Naive B cell (primary cell): ENCODE measurements at places on chromosomes 1 and 21.
A peak's percentile ranks its signal among the peaks of the same experiment; 100 is the strongest.

DNA sequence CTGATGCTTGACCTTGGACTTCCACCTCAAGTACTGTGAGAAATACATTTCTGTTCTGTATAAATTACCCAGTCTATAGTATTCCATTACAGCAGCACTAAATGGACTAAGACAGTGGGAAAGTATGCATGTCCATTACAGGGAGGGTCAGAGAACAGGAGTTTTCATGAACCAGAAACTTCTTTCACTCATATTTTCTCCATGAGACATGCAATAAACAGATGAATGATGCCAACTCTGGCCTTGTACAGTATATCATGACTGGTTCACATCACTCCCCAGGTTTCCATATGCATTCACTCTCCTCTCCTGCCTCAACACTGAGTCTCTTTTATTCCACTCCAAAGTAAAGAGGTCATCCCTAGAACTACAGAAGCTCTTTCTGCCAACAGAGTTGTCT lies 4.5 kb upstream of the IFI16 start:
- DNase-seq = no peak

DNA sequence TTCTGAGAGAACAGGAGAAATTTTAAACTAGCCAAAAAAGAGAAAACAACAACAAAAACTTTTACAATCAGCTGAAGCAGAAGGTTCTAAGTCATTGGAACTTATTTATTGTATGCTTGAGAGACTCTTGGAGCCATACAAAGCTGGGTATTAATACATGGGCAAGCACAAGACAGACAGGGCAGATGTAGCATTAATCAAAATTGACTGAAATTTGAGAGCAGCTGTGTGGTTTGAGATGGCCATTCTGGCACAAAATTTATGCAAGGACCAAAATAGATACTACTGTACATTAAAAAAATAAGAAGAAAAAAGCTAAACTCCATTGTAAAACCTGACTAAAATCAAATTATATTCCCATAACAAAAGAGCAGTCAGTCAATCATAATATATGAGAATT lies 892.5 kb downstream of the PLA2G4A start:
- DNase-seq = no peak

DNA sequence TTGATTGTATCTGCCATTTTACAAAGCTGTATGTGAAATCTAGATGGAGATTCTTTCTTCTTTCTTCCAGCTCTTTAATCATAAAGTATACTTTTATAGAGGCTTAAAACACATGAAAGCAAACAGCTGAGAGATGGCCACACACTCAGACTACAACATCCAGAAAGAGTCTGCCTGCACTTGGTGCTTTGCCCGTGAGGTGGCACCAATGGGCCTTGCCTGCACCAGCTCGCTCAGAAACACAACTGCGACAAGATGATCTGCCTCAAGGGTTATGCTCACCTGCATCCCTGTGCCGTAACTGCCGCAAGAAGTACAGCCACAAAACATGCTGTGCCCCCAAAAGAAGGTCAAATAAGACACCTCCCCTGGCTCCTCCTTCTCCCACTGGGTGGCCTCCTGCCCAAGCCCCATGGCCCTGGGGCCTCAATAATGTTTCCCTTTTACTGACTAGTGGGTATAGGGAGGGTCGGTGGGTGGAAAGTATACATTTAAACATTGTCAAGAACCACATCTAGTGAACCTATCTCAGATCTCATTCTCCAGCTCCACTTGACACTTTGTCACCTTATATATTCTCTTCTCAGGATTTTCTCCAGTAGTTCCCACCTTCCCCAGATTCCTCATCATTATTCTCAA lies 66.7 kb upstream of the ANGPTL3 start:
- DNase-seq = no peak

DNA sequence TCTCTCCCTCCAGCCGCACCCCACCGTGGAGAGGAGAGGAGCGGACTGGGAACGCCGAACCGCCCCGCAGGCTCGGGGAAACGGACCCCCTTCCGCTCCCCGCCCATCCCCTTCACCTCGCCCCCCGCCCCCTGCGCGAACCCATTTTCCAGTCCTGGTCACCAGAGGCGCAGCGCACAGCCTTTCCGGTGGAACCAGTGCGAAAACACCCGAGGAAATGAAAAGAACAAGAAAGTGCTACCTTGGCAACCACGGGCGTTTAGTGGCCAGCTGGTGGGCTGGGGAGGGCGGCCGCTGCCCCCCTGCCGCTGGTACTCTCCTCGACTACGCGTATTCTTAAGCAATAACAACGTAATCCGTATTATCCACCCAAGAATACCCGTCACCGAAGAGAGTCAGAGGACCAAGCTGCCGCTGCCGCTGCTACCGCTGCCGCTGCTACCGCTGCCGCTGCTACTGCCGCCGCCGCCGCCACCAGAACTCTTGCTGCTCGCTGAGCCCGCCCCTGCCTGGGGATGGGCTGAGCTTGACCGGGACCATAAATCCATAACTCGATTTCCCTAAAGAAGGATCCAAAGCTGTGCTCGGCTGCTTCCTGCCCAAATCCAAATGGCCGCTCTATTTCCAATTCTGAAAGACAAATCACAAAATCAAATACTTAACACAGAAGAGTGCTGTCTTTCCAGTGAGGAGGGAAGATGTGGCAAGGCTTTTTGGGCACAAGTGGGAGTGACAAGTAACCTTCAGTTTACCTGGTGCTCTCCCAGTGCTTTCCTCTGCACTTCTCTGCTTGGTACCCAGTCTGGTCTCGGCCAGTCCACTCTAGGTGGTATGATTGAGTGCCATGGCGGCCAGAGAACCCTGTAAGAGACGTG lies 125.2 kb upstream of the DPYD start:
- no peak for DNase-seq

DNA sequence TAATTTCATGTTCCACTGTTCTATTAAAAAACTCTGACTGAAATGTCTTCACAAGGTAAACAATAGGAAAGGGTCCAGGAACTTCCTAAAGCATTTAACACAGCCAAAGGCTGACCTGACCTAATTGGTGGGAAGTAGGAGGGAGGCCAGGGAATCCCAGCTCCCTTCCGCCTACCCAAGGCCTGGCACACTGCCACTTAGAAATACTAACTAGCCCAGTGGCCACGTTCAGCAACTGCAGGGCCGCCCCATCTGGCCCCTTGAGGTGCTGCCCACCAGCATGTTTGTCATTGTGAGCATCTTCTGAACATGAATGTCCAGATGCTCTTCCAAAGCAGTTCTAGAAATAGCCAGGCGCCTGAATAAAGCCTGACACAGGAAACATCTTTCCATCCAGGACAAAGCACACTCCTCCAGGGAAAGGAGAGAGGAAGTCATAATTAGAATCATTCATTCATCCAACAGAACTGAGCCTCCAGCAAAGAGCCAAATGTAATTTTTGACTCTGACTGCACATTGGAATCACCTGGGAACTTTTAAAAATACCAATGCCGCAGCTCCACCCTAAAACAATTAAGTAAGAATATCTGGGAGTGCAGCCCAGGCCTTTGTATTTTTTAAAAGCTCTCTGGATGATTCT lies 44.6 kb upstream of the BCL9 start:
- DNase-seq = no peak

DNA sequence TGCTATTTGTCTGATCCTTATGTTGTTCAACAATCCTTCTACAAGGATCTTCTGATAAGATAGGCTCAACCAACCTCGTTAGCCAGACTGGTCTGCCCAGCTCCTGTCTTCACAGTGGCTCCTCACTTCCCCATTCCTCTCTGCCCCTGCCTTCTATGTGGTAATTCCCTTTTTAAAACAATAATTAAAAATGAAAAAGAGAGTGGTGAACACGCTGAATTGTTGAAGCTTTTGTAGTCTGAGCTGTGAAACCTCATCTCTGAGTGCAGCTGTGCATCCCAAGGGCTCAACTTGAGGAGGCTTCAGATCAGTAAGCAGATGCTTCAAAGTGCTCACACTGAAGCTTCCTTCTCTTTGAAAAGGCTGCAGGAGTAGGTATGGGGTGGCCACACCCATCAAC lies 70.7 kb upstream of the JUN start:
- DNase-seq = peak; percentile 14

DNA sequence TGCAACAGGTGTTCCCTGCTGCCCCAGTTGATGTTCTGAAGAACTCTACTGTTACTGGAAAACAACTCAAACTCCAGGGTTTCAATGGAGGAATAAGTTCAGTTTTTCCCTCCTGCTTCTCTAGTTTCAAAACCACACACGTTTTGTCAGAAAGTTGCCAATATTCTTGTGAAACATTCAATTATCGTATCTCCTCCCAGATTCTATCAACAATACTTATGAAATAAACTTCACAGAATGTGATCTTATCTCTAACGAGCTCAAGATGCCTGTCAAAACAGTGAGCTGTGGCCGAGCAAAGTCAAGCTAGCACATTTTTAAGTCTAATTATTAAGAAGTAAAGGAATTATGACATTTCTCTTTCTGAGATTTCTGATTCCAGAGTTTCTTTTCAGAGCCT lies 4.7 kb downstream of the OR2B11 start:
- DNase-seq = no peak

DNA sequence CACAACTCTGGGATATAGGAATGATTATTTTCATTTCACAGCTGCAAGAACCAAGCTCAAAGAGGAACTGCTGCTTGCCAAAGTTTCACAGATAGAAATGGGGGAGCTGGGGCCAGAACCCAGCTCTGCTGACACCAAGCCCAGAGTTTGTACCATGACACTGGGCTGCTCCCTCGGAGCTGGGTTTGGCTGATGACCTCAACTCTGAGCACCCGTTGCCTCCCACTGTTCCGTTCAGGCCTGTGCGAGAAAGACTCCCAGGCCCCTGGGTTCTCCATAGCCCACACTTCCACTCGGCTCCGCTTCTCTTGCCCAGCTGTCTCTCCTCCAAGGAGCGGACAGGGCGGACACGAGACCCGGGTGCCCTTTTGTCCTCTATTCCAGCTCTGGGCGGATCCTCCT lies 55.2 kb downstream of the NGF start:
- no peak for DNase-seq

- no peak for DNase-seq
Measured at GRCh38 chr1:213186168-213186567, 135.1 kb downstream of the RPS6KC1 start.

DNA sequence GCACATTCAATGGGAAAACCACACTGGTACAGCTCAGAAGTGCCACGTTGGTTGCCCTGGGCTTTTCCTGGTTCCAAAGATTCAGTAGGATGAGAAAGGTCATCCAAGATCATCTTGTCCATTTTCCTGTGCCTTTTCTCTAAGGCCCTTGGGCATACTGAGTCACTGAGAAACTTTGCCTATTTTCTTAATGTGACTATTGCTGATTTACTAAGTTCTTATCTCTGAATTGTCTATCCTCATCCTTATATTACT lies 57.2 kb upstream of the HSD17B7 start:
- DNase-seq = no peak

DNA sequence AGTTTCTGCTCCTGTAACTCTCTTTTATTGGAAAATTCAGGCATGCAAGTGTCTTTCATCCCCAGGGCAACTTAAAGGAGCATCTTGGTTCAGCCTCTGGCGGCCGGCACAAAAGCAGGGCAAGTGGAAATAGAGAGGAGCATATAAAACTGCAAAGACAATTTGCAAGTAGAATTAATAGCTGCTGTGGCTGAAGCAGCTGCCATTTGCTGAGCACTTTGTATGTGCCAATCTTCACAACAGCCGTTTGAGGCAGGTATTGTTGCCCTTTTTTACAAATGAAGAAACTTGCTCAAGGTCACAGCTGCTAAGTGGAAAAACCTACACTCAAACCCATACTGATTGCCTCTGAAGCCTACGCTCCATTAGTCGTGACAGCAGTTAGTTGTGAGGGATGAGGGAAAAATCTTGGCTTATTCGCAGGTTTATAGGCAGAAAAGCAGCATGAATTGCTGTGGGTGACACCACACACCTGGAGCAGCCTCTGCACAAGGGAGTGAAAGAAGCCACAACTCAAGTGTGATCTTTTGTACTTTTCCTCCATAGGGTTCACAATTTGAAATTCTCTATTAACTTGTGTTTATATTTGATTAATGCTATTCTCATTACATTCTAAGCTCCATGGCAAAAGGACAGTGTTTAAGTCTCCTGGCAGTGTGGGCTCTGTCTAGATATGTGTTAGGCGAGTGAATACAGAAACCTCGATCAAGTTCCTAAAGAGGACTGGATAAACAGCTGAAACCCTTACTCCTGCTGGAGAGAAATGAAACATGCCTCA lies 99.0 kb upstream of the BEND5 start:
- no peak for DNase-seq

DNA sequence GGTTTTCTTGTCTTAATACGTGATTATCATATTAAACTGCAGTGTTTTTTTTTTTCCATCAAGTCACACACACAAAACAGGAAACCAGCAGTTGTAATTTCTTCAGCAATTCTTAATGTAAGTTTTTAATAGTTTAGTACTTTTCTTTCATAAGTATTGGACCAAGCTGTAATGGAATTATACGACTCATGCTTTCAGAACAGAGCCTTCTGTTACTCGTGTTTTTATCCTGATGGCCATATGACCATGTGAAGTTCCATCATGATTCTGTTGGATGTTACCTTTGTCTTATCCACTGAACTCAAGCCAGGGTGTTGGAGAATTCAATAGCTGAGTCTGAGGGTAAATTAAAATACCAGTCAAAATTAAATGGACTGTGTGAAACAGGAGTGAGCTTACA lies 72.0 kb upstream of the S1PR1 start:
- DNase-seq = no peak

DNA sequence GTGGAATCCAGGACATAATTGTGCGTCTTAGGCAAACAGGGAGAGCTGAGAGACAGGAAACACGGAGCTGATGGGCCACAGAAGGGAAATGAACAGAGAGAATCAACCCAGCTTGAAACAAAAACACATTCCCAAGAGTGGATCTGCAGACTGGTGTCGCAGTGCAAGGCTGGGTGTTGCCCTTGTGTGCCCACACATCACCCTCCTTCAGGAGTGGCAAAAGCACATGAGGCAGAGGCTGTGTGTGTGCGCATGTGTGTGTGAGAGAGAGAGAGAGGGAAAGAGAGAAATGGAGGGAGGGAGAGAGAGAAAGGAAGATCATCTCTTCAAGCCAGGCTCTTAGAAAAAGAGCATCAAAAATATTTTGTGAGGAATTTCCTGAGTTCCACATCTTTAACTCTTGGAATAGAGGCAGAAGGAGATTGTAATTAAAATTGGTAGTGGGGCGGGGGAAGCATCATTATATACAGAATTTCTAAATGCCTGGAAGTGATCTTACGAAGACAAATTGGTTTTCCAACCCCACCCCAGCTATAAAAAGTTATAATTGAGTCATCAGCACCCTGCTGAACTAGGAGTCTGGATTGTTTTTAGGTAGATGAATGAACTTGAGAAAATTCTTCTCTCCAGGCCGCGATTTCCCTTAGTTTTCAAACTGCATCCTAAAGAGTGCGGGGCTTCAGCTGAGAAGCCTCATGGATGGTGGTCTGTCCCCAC lies 480.7 kb downstream of the NPHP4 start:
- DNase-seq = no peak

- DNase-seq = no peak
Measured at GRCh38 chr1:243411472-243411871, 155.6 kb downstream of the SDCCAG8 start.

GRCh38 chr1:224714553-224714952 lies 98.4 kb downstream of the CNIH3 start:
- DNase-seq = no peak

- no peak for DNase-seq
Measured at GRCh38 chr1:33122483-33123178, 41.7 kb downstream of the AZIN2 start.

- DNase-seq = no peak
Measured at GRCh38 chr1:198497326-198498102, 43.0 kb downstream of the ATP6V1G3 start.
